ENCODE measurements at places on chromosomes 12 and 14. TPM values are rescaled to one million over a fixed set of nuclear protein-coding genes. Genes with fewer than 3 reads are reported as not detected.
A peak's percentile ranks its signal among the peaks of the same experiment; 100 is the strongest.

The HCAR2 gene
- total RNA-seq, result not detected

DNA sequence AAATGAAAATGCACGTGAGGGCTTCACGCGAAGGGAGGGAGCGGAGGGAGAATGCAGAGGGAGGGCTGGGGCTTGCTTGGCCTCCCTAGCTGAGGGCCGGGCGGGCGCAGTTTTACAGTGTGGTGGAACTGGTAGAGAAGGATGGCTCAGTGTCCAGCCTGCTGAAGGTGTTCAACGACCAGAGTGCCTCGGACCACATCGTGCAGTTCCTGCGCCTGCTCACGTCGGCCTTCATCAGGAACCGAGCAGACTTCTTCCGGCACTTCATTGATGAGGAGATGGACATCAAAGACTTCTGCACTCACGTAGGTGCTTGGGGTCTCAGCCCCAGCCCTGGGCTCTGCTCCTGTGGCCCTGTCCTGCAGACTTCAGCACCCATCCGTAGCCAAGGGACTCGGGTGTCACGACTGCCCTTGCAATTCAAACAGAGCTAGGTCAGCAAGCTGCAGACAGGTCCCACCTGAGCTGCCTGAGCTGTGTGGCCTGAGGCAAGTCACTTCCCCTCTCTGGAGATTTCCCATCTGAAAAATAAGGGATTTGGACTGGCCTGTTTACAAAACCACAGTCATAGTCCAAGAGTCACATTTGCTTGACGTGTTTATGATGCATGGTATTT, 18.4 kb downstream of the OTUB2 start:
- no peak for DNase-seq

- no peak for DNase-seq
These were observed at the start of gene DLK1 for GRCh38 chr14:100726550-100727085. Gene DLK1 (plus strand): TSS chr14:100726892. CDS start chr14:100727069, 177 bp downstream.

GRCh38 chr12:24822121-24822899, 126.6 kb downstream of the BCAT1 start:
- DNase-seq, result peak; percentile 43

The ASIC1 gene
- 8.2 TPM for total RNA-seq

GRCh38 chr12:64392221-64392620, 1.7 kb upstream of the C12orf56 start:
- DNase-seq, result peak; percentile 38

DNA sequence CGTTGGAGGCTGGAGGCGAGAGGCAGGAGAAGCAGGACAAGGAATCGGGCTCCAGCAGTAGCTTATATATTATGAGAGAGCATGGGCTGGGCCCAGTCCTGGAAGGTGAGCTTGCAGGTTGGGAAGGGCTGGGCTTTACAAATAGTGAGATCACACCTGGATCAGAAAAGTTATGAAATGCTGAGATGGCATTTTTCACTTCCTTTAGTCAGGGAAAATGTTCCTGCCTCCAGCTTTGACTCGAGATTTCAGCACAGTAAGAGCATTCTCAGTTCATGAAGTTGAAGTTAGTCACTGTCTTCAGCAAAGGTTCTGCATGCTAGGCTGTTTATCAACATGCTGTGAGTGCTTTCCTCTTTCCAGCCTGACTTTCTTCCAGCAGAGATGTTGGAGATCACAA, at the start of gene KRT6C:
Gene KRT6C, minus strand, starts transcription at position 38 of the 400 bp plus-strand sequence. CDS start 68 bp downstream, outside the sequence.
- no peak for DNase-seq

GRCh38 chr12:2687726-2688125, 107.0 kb upstream of the FKBP4 start:
- no peak for DNase-seq

The ACRBP gene
- 0.16 TPM for total RNA-seq

GRCh38 chr12:122516544-122517361, 10.0 kb downstream of the RSRC2 start:
- DNase-seq, result no peak

DNA sequence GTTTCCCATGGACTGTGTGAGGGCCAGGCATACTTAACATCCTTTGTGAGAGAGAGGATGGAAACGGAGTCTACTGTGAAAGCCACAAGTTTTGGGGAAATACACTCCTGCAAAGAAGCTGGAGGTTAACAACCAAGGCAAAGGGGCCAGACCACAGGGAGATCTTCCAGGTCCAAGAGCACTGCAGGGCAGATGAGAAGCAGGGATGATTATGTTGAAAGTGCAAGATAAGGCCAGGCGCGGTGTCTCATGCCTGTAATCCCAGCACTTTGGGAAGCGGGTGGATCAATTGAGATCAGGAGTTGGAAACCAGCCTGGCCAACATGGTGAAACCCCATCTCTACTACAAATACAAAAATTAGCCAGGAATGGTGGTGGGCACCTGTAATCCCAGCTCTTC, 15.1 kb downstream of the COQ6 start:
- DNase-seq, result no peak

The CATSPERB gene
- total RNA-seq, result not detected

- DNase-seq, result no peak
These were observed 64.7 kb downstream of the TNFAIP2 start for GRCh38 chr14:103187911-103188310.

- no peak for DNase-seq
These were observed 43.0 kb downstream of the SMOC1 start for GRCh38 chr14:69922198-69922597.

The CLEC4D gene
- total RNA-seq, result not detected

GRCh38 chr12:71566655-71567054, 97.0 kb downstream of the ZFC3H1 start:
- DNase-seq, result no peak

- no peak for DNase-seq
These were observed 65.4 kb downstream of the DACT1 start for GRCh38 chr14:58703161-58703506.
